ENCODE measurements at places on chromosomes 5 and 9.

DNA sequence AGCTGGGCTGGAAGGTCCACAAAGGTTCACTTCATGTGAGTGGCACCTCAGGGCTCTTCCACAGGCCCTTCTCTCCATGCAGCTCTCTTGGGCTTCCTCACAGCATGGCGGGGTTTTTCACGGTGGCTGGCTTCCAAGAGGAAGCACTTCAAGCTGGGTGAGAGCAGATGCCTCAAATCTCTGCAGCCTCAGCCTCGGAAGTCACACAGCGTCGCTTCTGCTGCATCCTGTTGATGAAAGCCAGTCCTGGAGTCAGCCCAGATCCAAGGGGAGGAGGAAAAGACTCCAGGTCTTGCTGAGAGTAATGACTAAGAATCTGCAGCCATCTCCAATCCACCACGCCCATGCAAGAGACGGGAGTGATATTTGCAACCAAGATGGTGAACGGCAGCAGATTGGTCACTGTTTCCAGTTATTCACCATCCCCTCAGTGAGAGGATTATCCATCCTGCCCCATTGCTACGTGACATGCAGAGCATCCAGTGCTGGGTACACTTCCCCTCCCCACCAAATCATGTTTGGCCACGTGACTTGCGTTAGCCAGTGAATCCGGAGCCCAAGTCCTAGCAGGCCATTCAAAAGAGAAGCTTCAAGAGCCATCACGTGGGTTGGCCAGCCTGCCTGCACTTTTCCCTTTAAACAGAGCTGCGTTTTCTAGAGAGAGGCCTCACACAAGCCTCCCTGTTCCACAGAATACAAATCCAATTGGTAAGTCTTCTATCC is 173.9 kb downstream of the C9orf50 start:
- H3K4me1 ChIP-seq = peaks cover 7% of the 10 kb centered on the region
- H3K27me3 ChIP-seq = no peaks in the 10 kb centered on the region

DNA sequence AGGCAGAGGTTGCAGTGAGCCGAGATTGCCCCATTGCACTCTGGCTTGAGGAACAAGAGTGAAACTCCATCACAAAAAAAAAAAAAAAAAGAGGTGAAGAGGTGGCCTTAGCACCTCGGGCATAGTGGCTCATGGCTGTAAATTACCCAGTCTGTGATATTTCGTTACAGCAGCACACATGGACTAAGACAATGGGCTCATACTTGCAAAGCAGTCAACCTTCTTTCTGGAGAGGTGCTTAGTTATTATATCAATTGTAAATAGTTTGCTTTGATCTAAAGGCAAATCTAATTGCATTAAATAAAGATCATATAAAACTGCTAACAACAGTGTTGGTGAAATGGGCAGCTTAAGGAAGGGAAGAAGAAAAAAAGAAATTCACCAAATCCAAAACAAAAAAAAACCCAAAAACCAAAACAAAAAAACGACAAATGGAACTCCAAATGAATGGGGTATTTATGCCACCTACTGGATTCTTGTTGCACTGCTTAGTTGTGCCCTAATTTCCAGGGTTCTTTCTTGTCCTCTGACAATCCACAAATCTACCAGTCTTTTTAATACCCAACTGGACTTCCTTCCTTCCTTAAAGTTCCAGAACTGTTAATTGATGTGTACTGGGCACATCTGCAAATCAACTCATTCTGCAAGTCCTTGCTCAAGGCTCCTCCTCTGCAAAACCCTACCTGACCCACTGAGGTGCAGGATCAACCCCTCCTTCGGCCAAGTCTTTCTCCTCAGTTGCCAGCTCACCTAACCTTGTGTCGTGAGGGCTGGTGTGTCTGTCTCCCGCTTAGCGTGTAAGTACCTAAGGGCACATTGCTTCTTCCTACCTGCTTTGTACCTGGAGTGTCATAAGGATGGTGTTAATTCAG is 35.0 kb upstream of the DMRT1 start:
- no peak overlapping the region for H3K4me3 ChIP-seq
- H3K4me1 ChIP-seq = no peaks in the 10 kb centered on the region
- no peaks in the 10 kb centered on the region for H3K36me3 ChIP-seq
- no peaks in the 10 kb centered on the region for H3K27me3 ChIP-seq

DNA sequence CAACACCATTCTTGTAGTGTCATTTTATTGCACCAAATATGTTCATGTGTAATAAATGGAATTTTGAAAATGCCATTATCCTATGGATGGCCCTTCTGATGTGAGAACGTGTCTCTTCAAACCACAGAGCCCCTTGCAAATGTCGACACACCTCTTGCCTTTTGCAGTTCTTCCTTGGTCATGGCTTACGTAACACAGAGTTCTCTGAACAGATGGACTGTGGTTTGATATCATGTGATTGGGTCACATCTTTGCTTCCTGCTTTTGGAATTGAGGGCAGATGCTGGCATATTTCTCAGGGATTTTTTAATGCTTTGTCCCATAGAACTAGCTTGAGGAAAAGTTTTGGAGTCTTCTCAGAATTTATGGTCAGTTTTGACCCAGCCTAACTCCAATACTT is 4.6 kb downstream of the TGFBR1 start:
- no peak overlapping the region for H3K4me3 ChIP-seq
- H3K36me3 ChIP-seq = no peaks in the 10 kb centered on the region
- peaks cover 78% of the 10 kb centered on the region for H3K4me1 ChIP-seq
- H3K27ac ChIP-seq = peak overlapping the region; percentile 31

DNA sequence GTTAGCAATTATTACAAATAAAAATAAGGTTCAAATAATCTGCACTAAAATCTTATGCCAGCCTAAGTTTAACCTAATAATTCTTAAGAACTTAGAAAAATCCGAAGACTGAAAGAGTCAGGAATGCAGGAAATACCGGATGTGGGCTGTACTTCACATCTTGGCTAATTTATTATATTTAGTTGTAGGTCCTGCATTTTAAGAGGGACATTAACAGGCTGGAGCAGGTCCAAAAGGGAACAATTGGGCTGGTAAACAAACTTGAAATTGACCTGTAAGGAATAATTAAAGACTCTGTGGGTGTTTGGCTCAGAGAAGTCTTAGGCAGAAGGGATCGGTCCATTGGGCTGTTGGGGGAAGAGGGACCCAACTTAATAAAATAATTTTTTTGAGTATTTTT is 18.4 kb downstream of the GLRA1 start:
- no peak overlapping the region for H3K4me3 ChIP-seq
- no peaks in the 10 kb centered on the region for H3K36me3 ChIP-seq

GRCh38 chr5:3658929-3659328 is 63.3 kb downstream of the IRX1 start:
- no peak overlapping the region for H3K4me3 ChIP-seq
- no peaks in the 10 kb centered on the region for H3K4me1 ChIP-seq
- DNase-seq = no peak
- no peaks in the 10 kb centered on the region for H3K36me3 ChIP-seq
- H3K27me3 ChIP-seq = no peaks in the 10 kb centered on the region
